ENCODE measurements at places on chromosomes 3 and 15. TPM values are rescaled to one million over a fixed set of nuclear protein-coding genes. Genes with fewer than 3 reads are reported as not detected.

GRCh38 chr3:178246004-178246403 is 290.2 kb upstream of the KCNMB2 start:
- DNase-seq, result no peak

GRCh38 chr3:183189641-183190040 is 27.1 kb upstream of the LAMP3 start:
- no peak for DNase-seq

DNA sequence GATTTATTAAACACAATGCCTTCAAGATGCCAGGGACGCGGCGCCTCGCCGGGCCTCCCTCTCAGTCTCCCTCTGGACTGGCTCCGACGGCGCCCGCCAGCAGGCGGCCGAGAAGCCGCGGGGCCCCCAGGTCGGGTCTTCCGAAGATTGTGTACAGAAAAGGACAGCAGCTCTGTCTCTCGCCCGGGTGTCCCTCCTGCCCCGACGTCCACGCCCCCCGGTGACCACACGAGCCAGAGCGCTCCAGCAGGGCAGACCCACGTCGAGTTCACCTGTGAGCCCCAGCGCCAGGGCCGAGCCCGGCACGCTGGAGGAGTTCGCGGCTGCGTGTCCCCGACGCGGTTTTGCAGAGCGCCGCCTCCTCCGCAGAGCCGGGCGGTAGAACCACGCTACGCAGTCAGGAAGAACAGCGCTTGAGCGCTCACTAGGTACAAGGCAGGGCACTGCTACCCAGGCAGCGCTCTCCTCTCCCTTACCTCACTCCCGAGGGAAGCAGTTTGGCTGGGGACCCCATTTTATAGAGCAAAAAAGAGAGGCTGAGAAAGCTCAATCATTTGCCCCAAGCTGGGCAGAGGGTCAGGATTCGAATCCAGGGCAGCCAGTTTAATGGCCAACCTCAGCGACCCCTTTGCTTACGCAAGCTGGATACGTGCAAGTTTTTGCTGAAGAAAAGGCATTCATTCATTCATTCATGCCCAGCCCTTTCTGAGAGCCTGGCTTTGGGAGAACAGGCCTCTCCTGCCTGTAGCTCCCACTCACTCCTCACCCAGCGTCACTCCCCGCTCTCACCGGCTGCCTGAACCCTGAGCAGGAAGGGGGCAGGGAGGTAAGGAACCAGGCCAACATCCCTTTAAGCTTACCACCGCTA is 3.0 kb upstream of the TLE3 start:
- DNase-seq, result peak; percentile 94

SLC6A1 gene
- 1.6 TPM for total RNA-seq

RASL12 gene
- total RNA-seq, result 9.9 TPM

PPP1R14D gene
- total RNA-seq, result not detected

Measured in spleen (tissue), 13 donors.